ENCODE measurements at places on chromosomes 2 and 18.

GRCh38 chr18:62457877-62458276 lies 64.9 kb upstream of the ZCCHC2 start:
- DNase-seq, result no peak

GRCh38 chr2:10231551-10232085 lies 71.1 kb upstream of the HPCAL1 start:
- DNase-seq, result no peak

- DNase-seq, result no peak
Observed at GRCh38 chr2:134148843-134149472, 104.9 kb upstream of the MGAT5 start.

DNA sequence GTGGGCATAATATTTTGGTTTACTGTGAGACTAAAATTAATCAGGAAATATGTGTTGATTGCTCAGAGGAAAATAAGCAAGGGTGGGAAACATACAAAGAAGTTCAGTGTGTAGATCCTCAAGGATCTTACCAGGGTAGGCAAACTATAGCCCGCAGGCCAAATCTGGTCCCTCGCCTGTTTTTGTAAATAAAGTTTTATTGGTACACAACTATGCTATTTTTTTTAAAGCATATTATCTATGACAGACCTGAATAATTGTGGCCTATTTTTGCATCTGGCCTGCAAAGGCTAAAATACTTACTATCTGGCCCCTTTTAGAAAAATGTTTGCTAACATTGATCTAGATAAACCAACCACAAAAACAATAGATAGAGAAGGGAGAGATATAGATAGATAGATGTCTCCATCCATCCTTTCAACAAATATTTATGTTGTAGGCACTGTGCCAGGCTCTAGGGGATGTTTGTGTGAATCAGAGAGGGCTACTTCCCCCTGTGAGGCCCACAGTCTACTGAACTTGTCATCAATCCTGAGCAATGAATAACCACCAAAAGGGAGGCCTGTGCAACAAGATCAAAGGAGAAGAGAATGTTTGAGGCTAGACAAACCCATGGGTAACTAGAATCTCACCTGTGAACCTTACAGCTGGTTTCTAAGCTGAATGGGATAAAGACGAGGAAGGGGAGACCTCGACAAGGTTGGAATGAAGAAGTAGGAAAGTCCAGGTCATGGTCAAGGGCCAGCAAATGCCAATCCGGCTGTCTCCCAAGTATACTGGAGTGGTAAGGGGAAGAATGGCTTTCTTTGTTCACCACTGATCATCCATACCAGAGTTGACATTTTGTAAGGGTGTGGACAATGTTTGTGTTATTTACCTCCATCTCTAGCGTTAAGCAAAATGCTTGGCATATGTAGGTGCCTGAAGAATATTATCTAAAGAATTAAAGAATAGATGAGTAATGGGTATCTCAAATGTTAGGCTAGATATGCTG lies 23.6 kb downstream of the ALPK2 start:
- no peak for DNase-seq

DNA sequence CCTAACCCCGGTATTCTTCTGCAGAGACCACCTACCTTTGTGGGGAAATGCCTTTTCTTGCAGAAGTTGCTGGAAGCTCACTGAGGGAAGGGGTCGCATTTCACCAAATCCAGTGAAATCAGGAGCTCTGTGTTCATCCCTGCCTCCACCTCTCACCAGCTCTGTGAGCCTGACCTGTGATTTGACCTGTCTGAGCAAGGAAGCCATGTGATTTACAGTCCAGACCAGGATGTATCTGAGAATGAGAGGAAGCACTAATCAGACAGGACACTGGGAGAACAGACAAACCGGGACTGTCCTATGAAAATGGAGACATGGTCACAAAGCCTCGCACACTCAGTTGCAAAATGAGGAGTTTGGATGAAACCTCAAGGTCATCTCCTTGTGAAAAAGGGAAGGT lies 285.4 kb downstream of the BCL11A start:
- no peak for DNase-seq

DNA sequence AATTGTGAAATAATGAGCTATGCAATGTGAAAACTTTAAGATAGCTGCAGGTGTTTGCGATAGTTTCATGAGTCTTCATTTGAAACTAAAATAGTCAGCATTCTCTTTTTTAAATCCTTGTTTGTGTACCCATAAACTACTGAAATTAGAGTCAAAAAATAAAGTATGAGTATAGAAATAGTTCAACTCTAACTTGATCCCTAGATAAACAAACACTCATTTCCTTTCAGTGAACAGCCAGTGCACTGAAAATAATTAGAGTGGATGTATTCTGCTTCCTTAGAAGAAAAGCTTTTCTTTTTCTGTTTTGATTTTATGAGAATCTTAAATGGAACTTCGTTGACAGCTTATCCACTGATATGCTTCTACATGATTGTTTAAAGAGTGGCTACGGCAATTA lies 1033.4 kb downstream of the SOCS6 start:
- no peak for DNase-seq

GRCh38 chr2:27182346-27182745 lies 29.5 kb upstream of the ATRAID start:
- no peak for DNase-seq

DNA sequence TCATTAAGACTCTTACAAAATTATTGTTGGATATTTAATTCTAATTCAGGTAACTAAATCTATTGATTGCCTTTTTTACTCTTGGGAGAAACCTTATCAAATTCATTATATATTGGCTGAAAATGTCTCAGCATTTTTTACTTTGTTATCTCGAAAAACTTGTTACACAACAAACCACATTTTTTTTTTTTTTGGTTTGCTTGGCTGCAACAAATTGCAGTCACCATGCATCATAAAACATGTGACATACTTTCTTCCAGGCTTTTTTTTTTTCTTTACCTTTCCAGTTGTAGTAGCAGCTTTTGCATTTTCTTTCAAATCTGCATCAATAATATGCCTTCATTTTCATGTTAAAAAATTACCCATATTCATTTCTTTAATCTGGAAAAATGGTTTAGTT lies 186.7 kb downstream of the TDRD15 start:
- no peak for DNase-seq

GRCh38 chr2:207123335-207123744 lies 42.4 kb downstream of the KLF7 start:
- DNase-seq, result no peak

DNA sequence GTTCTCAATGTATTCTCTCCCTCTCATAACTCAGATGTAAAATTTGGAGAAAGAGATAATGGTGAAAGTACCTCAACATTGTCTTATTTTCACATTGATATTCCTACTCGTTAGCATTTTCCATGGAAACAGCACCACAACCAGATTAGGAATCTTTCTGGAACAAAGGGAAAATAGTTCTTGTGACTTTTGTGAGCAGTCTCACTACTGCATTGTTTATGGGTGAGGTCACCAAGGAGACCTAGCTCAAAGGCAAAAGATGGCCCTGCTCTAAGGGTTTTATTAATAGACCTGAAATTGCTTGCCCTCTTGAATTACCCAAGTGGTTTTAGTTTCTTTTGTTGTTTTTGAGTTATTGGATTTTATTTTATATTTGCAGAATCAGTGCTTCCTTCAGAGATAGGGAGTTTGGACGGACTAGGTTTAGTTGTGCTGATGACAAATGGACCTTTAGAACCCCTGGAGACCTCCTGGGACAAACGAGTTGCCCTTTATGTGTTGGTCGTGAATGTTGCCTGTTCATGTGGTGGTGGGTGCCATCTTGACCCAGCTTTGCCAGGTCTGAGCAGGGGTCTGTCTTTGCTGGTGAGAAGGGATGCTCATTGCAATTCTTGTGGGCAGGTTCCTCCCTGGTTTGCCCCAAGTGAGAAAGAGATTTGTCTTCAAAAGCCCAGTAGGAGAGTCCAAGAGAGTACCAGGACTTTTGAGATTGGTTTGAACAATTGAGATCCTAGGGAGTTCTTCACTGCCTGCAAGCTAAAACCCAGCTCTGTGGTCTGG lies 58.1 kb downstream of the INPP4A start:
- DNase-seq, result no peak

GRCh38 chr18:45384137-45384961 lies 230.9 kb upstream of the SLC14A2 start:
- DNase-seq, result peak; percentile 38

- no peak for DNase-seq
Observed at GRCh38 chr2:100281521-100282438, 40.5 kb downstream of the LONRF2 start.

GRCh38 chr2:67234440-67234839 lies 162.7 kb upstream of the ETAA1 start:
- DNase-seq, result no peak

DNA sequence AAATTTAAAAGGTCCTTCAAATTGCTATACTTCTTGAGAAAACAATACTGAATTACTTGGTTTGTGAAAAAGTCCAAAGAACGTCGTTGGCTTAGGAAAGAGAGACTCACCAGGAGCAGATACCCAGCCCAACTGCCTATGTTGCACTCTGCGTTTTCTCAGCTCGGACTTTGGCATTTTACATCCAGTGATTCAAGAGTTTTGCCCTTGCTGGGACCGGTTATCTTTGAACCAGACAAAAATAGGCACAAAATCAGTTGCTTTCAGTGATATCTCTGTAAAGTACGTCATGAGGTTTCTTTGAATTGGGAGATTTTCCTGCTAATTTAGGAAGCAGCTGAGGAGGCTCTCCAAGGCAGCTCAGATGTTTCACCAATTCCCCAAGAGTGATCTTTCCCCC lies 29.3 kb downstream of the FHOD3 start:
- DNase-seq, result no peak

- DNase-seq, result no peak
Observed at GRCh38 chr2:218860950-218861381, 1.4 kb downstream of the WNT6 start.

DNA sequence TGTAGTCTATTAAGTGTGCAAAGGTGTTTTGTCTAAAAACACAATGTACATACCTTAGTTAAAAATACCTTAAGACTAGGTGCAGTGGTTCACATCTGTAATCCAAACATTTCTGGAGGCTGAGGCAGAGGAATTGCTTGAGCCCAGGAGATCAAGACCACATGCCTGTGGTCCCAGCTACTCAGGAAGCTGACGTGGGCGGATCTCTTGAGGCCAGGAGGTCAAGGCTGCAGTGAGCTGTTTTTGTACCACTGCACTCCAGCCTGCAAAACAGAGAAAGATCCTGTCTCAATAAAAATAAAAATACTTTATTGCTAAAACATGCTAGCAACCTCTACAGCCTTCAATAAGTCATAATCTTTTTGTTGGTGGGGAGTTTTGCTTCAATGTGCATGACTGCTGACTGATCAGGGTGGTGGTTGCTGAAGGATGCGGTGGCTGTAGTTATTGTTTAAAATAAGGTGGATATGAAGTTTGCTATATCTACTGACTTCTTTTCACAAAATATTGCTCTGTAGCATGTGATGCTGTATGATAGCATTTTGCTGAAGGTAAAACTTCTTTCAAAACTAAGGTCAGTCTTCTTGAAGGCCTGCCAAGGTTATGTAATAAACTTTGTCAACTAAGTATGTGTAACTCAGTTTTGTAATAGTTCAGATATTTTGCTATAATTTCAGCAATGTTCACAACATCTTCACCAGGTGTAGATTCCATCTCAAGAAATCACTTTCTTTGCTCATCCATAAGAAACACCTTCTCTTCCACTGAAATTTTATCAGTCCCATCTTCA lies 1238.0 kb upstream of the NRXN1 start:
- no peak for DNase-seq

DNA sequence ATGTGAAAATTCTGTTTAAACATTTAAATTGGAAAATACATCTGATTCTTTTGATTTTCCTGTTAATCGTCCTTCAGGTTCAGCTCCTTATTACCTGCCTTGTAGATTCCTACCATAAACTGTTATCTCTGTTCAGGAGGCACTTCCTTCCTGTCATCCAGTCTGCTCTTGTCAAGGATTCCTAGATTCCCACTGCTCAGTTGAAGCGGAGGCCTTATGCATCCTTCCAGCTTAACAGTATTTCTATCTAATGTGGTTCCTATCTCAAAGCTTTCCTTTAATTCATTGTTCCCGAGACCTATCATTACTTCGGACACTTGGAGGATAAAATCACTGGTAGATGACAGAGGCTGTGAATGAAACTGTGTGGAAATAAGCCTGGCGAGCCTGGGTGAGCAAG lies 12.0 kb downstream of the SPAG16 start:
- no peak for DNase-seq

GRCh38 chr2:144067506-144067905 lies 452.4 kb downstream of the ZEB2 start:
- DNase-seq, result no peak

DNA sequence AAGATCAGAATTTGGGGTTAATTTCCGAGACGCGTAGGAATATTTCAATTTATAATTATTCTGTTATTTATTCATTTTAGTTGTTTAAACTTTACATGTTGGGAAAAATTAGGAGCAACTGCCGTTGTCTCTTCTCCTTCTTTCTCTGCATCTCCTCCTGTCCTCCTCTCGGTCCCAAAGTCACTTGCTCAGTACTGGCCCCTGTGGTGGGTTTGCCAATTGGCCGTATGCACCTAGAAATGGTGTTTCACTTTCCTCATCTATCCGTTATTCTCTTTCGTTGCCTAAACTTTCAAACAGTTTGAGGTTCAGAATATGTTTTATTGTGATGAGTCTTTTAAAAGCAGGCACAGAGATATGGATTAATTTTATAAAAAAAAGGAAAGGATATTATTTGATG lies 517.9 kb downstream of the PLCL1 start:
- DNase-seq, result no peak

DNA sequence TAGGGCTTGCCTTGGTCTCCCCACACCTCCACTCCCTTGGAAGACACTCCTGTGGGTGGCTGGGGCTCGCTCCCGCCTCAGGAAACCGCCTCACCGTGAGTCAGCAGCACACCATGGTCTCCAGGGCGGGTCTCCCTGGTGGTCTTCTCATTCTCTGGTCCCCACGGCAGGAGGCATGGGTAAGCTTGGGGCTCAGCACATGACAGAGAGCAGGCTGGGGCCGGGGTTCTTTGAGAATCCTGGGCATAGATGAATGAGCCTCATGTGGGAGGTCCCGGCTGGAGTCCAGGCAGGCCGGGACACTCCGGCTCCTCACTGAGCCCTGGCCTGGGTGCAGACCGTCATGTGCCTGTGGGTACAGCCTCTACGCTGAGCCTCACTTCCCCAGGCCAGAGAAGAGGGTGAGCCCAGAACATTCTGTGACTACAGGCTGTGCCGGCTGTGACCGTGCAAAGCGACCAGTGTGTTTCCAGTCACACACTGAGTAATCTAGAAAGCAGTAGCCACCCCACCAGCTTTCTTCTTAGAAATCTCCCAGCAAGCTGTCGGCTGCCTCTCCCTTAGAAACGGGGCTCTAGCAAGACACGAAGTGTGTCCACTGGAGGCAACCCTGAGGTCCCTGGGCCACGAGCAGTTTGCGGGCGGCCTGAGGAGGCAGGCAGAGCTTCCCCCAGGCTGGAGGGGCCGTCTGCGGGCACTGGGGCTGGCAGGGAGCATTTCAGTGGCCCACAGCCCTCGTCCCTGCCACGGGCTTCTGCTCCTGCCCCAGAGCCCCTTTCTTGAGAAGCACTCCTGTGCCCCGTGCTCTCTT lies 93.1 kb downstream of the RHOB start:
- DNase-seq, result no peak

DNA sequence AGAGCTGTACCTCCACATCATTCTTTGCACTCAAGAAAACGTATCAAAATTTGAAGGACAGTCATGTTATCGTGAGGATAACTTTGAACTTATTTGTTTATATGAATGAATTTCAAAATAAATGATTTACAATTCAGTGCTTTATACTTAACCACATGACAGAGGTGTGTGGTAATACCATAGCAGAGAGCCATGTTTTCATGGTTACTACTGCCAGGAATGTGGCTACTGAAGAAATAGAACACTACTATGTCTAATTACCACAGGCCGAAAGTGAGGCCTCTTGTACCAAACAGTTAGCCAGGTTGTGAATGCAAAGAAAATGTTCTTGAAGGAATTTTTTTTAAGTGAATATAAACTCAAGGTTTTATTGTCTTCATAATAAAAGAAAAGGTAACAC lies 49.2 kb downstream of the AAK1 start:
- DNase-seq, result no peak

Measured in GM13977 (cell line).